ENCODE measurements at places on chromosomes 6 and 20.

DNA sequence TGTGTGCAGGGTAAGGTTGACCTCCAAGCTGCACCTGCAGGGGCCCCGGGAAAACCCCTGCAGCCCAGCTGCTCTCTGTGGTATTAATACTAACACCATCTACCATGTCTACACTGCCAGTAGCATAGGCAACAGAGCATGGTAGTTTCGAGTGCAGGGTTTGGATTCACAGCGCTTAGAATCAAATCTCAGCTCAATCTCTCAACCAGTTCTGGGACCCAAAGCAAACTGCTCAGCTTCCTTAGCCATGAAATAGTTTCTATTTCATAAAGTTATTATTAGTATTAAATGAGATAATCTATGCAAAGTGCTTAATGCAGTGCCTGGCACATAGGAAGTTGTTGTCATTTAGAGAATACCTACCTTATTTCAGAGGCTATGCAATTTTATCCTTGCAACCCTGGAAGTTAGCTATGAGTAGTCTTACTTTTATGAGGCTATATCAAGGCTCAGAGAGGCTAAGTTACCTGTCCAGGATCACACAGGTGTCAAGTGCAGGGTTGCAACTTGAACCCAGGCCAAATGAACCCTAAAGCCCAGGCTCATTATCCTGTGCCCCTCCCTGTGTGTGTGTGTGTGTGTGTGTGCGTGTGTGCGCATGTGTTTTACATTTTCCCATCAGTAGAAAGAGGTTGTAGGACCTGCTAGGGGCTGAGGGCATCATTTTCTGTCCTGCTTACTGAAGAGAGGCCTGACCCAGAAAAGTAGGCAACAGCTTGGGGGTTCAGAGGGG, 27.6 kb upstream of the MRPS18A start:
- DNase-seq: peak; percentile 67

- DNase-seq: no peak
These were observed 116.0 kb upstream of the FOXA2 start for GRCh38 chr20:22700367-22700766.

DNA sequence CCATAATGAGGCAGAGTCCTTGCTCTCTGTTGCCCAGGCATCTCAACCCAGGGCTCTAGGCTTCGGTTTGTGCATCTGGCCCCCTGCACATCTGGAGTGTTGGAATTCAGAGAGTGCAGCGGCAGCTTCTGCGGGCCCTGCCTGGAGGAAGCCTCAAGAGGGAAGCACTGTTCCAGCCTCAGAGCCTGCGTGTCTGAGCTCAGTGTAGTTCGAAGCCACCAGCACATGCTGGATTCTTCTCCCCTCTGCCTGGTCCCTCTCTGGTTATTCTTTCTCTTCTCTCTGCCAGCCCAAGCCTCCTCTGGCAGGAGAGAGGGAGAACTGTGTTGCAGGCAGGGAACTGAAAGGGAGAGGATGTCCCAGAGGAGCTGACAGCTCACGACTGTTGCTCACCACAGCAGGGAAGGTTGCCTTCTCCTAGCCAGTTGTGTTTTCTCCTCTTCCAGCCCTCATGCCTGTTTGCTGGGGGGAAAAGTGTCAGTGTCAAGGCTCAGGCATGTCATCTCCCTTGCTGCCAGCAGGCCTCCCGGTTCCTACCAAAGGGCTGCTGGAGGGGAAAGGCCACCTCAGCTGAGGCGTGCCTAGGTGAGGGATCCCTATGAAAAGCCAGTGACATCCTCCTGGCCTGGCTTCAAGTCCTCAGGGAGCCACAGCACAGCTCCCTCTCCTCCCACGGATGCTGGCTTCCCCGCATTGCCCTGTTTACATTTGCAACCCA, 126.0 kb upstream of the LRFN2 start:
- no peak for DNase-seq

DNA sequence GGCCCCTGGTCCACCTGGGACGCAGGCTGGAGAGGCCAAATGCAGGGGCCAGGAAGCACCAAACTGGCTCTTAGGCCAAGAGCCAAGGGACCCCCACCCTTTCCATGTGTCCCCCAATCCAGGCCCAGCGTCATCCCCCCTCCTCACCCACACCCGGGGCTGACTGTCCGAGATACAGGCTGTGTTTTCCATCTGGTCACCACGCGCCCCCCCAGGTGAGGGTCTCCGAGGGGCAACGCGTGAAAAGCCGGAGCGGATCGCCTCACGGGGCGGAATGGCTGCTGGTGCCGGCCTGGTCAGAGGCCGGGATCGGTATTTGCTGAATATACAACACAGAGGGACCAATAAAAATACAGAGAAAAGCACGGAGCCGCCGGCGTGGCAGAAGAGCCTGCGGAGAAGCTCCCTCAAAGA, 5.2 kb upstream of the ABHD16B start:
- DNase-seq: no peak

DNA sequence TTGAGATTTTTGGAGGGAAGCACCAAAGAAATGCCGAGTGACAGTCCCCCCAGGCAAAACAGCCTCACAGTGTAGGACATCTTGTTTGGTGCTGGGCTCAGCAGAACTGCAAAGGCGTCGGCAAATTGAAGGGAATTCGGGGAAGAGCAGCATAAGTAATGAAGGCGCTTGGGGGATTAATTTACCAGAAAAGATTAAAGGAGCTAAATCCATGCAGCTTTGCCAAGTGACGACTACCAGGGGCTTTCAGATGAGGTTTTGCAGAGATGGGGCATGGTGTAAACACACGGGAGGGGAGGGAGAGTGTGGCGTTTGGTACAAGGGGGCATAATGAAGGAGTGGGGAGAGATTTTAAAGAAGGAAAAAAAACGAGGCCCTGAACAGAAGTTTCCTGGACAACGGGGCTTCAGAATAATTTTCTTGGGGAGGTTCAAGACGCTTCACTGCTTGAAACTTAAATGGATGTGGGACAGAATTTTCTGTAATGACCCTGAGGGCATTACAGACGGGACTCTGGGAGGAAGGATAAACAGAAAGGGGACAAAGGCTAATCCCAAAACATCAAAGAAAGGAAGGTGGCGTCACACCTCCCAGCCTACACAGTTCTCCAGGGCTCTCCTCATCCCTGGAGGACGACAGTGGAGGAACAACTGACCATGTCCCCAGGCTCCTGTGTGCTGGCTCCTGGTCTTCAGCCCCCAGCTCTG, 45.4 kb upstream of the CDH22 start:
- DNase-seq: no peak

DNA sequence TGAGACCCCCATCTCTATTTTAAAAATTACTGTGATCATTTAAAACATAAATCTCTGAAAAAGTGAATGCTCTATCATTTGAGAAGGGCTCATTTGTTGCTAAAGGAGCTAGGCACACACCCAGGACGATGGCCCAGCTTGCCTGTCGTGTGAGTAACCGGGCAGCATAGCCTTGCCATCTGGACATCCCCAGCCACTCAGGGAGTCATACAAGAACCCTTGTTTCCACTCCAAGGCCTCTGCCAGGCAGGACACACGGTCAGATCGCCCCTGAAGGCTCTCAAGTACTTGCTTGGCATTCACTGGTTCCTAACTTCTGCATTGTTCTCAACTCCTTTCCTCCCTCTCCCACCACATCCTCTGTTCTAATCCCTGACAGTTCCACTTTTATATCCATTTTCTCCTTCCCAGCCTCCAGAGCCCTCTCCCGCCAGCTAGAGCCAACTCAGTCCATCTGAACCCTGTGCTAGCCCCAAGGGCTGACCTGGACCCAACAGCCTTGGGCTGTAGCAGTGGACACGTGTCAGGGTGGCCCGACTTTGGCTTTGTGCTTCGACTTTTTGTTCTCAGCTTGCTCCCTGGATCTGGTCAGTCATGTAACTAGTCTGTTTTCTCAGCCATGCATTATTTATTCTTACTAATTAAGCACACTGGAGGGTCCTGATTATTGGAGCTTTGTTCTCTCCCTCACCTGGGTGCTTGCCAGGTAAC, 15.7 kb upstream of the EZR start:
- no peak for DNase-seq

GRCh38 chr6:35354361-35355135, 12.2 kb downstream of the PPARD start:
- DNase-seq: no peak

GRCh38 chr20:54168961-54169862, 4.6 kb downstream of the CYP24A1 start:
- DNase-seq: no peak

- DNase-seq: no peak
These were observed 14.2 kb downstream of the ARID1B start for GRCh38 chr6:156791320-156791850.

GRCh38 chr20:62887860-62888239, 26.2 kb upstream of the TCFL5 start:
- no peak for DNase-seq

- no peak for DNase-seq
These were observed 202.3 kb downstream of the FOXC1 start for GRCh38 chr6:1812034-1812433.

GRCh38 chr20:9220874-9221547, 152.1 kb downstream of the PLCB4 start:
- DNase-seq: no peak

GRCh38 chr6:138182939-138183789, 21.4 kb downstream of the ARFGEF3 start:
- DNase-seq: no peak

- no peak for DNase-seq
These were observed 1.7 kb downstream of the SRMS start for GRCh38 chr20:63545814-63546213.

DNA sequence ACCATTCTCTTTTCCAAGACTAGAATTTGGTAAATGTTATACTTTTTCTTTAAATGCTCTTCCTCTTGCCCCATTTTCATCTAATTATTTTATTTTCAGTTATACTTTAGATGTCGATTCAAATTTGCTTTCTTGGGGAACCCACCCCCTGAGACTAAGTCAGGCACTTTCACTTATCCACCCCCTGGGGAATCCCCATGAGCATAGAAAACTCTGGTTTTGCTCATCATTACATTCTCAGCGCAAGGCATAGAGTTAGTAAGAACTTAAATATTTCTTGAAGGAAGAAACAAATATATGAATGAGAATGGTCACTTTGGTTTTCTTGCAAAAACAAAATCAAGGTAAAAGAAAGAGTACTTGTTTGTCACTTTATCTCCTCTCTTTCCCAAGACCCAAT, 25.1 kb upstream of the HSF2 start:
- no peak for DNase-seq

- DNase-seq: no peak
These were observed 563.0 kb upstream of the AGPAT4 start for GRCh38 chr6:161836643-161837448.

- DNase-seq: no peak
These were observed 53.9 kb downstream of the CEBPB start for GRCh38 chr20:50244352-50245149.

GRCh38 chr6:142929751-142930358, 15.1 kb downstream of the HIVEP2 start:
- no peak for DNase-seq

GRCh38 chr6:128209771-128210170, 308.9 kb upstream of the THEMIS start:
- no peak for DNase-seq

- DNase-seq: no peak
These were observed 128.9 kb upstream of the NAA20 start for GRCh38 chr20:19888269-19888671.

DNA sequence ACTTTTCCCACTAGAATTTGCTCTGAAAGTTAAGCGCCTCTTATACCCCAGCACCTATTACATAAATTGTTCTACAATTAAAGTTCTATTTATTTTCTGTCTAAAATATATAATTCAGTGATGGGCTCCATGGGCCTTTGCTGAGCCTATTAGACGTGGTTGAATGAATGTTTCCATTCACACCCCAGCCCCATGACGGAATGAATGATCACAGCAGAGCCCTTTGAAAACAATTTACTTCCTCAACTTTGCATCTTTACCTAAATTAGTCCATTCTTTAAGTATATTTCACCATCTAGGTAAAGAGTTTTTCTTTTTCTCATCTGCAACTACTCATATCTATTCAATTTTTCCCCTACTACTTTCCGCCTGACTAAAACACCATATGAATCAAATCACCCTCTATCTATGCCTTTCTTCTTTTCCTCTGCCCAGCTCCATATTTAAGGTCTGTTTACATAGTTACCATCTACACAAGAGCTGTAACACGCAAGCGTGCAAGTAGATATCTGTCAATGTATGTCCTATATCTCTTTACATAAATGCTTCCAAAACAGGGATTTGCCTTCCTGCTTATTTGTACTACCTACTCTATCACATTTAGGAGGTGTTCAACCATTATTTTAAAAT, 69.7 kb downstream of the ECT2L start:
- DNase-seq: no peak

- DNase-seq: no peak
These were observed 223.9 kb downstream of the PREX1 start for GRCh38 chr20:48603819-48604405.

- DNase-seq: no peak
These were observed 80.4 kb downstream of the DHX35 start for GRCh38 chr20:39042279-39043150.

- no peak for DNase-seq
These were observed 224.3 kb upstream of the FOXA2 start for GRCh38 chr20:22808628-22809027.
